NCI-H2227 treated with DMSO at 0.1 percent for 48 hours (cell line): ENCODE measurements at places on chromosomes 7 and 10.

DNA sequence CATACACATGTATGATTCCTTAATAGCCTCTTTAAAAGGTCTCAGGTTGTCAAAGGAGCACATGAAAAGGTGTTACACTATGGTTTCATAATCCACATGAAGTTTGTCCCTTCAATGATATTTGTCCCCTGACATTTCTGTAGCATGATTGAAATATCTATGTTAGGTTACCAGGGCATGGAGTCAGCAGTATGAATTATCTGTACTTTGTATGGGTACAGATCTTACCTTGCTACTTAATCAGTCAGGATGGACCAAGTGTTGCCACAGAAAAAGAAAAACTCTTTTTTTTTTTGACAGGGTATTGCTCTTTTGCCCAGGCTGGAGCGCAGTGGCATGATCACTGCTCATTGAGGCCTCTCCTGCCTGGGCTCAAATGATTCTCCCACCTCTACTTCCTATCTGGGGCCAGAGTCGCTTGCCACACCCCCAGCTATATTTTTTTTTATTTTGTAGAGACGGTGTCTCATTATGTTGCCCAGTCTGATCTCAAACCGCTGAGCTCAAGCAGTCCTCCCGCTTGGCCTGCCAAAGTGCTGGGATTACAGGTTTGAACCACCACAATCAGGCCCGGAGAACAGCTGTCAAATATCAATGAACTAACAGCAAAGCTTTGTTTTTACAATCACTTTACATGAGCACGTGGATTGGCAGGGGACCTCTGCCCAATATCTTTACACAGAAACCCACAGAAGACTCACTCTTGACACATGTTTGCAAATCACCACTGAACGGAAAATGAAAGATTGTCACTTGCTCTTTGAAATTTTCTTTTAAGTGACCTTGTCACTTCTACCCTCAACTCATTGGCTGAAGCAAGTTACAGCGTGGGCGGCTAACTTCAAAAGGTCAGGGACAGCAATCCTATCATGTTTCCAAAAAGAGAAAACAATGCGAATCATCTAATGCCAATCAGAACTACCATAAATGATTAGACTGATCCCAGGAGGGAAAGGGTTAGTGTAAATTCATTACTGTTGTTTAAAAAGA is 140.2 kb downstream of the PRKG1 start:
- no peak for DNase-seq

DNA sequence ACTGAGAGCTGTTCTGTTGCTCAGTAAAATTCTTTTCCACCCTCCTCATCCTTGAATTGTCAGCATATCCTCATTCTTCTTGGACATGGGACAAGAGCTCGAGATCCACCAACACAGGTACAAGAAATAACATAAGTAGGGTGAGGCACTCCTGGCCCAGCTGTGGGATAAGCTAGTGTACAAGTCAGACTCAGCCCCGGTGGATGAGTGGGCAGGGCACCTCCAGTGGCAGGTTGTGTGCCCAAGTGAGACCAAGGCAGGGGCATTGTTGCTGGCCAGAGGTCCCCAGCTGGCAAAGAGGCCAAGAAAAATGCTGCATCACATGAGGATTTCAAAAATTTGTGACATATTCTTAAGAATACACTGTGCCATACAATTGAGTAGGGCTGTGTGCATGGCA is 402.0 kb upstream of the ZWINT start:
- no peak for DNase-seq

GRCh38 chr10:71493741-71494140 is 97.0 kb downstream of the CDH23 start:
- DNase-seq = no peak

- no peak for DNase-seq
Observed at GRCh38 chr10:59867590-59867989, 38.8 kb downstream of the CCDC6 start.

DNA sequence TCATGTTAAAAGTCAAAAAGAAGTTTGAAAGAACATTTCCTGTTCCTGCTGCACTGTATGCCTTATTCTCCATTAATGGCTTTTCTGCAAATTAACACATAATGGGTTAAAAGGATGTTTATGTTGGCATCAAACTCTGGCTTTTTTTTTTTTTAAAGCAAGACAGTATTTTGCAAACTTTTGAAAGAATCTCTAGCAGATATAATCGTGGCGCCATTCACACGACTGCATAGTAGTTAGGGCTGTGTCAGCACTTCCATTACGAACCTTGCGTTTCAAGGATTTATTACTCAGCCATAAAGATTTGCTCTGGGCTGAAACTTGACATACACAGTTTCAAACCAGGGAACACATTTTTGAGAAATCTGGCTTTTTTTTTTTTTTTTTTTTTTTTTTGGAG is 207.8 kb downstream of the DYNC1I1 start:
- no peak for DNase-seq

DNA sequence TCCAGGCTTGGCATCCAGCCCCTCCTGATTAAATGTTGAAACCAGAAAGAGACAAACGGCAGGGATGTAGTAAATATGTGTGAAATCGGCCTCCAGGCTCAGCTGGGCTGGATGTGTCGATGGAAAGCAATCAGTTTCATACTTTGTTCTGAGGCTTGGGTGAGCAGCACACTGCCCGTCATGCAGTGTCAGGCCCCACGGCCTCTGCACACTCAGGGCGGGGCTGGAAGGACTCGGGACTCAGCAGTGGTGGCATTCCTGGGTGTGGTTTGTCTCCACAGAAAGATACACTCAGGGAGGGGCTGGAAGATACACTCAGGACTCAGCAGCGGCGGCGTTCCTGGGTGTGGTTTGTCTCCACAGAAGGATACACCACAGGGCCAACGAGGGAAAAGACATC is 22.0 kb downstream of the ADGRA1 start:
- DNase-seq = no peak

DNA sequence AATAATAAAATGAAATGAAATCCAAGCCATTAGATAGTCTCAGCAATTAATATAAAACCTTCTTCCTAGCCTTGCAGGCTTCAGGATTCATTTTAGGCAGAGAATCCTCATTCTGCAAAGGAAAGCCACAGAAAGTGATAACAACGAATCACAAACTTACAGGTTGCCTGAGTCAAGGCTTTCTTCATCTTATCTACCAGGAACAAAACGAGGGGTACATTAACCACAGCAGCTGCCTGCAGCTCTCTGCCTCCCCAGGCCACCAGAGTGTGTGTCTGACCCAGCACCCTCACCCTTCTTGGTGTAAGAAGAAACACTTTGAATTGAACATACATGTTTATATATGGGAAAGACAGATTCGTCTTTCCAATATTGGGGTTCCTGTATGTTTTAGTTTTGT is 12.5 kb upstream of the TNS3 start:
- no peak for DNase-seq

DNA sequence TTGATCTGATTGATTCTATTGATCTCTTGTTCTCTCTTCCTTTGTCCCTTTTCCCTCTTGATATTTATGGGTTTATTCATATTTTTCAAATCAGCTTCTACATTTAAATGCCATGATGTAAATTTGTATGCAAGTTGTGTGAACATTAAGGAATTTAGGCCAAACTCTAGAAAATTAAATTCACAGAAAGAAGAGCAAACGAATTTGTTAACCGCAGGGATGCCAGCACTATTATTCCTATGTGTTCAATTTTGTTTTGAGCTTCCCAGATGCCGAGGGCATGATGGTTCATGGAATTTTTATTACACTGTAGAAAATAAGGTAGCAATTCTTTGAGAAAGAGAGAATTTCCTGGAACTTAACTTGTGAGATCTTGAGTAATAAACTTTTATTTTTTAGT is 220.9 kb downstream of the BUB3 start:
- no peak for DNase-seq

DNA sequence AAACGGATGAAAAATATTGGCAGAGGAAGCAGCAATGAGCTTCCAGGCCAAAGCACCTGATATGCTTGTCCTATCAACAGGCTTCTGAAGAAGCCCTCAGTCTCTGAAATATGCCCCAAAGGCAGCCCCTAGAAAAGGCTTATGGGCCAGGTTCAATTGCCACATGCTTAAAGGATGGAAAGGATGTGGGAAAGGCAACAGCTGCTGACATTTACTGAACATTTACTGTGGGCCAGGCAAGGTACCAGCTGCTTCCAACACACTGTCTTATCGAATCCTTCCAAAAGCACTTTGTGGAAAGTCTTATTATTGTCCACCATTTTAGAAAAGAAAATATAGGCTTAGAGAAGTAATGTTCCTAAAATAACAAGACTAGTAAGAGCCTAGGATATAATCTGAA is 56.5 kb downstream of the DOCK4 start:
- DNase-seq = no peak

DNA sequence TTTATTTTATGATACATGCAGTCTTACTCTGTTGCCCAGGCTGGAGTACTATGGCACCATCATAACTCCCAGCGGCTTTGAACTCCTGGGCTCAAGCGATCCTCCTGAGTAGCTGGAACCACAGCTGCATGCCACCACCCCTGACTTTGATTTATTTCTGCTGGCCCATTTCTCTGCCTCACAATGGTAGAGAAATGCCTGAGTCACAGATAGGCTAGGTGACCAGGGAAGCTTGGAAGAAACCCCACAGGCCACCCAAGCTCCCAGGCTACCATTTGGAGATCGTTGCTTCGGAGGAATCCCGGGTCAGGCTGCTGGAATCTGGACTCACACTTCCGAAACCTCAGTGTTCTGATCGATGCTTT is 17.4 kb upstream of the BAIAP2L1 start:
- DNase-seq = no peak
